ENCODE measurements at places on chromosomes 1 and 21.
A peak's percentile ranks its signal among the peaks of the same experiment; 100 is the strongest.

- peak; percentile 52 for DNase-seq
These were observed 37.7 kb upstream of the IPO9 start for GRCh38 chr1:201791051-201791778.

DNA sequence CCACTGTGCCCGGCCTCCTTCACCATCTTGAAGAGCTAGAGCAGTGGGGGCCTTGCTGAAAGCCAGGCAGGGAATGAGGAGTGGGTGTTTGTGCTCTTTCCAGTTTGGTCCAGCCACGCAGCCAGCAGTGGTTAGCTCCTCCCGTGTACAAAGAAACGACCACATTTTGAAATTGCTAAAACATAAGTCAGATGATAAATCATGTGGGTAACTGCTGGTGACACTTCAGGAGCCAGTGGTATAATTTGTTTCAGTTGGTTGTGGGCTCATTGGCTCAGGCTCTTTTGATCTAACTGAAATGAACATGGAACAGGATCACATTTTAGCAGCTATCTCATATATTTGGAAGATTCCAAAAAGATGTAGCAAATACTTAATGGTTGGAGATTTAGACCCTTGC, 87.6 kb downstream of the MTR start:
- no peak for DNase-seq

GRCh38 chr1:27192039-27192529, 37.2 kb upstream of the SLC9A1 start:
- no peak for DNase-seq

GRCh38 chr1:209583408-209583807, at the start of gene CAMK1G:
CAMK1G (plus strand) TSS chr1:209583714; CDS start chr1:209594984, 11,270 bp downstream.
- DNase-seq: peak; percentile 81

- no peak for DNase-seq
These were observed 13.6 kb upstream of the AGMAT start for GRCh38 chr1:15598436-15598835.
